ENCODE measurements at places on chromosomes 2 and 18.

DNA sequence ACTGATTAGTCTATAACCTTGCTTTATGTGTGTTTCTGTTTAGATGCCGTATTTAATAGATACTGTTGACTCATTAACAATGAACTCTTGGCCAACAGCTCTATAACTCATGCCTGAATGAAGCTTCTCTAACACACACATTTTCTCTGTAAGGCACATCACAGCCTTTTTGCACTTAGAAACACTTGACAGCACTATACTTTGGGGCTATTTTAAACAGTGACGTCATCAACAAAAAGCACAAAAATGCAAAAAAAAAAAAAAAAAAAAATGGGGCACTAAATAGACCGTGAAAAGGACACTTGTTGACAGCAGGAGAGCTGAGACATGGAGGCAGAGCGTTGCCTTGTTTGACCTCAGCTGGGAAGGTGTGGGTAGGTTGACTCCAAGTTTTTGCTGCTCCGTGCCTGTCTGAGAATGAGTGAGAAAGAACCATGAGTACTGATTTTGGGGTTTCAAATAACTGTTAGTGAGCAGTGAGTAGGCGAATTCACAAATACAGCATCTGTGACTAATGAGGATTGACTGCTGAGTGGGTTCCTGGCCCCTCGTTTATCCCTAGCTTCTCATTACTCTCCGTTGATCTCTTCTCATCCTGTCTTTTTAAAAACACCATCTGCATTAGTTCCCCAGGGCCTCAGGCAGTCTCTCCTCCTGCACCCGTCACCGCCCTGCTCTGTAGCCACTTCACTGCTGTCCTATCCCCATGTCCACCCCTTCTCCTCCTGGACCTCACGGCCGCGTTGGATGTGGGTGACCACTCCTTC lies 24.4 kb downstream of the SPP2 start:
- DNase-seq, result no peak

- DNase-seq, result no peak
Measured at GRCh38 chr18:58992301-58993231, 127.9 kb downstream of the ZNF532 start.

DNA sequence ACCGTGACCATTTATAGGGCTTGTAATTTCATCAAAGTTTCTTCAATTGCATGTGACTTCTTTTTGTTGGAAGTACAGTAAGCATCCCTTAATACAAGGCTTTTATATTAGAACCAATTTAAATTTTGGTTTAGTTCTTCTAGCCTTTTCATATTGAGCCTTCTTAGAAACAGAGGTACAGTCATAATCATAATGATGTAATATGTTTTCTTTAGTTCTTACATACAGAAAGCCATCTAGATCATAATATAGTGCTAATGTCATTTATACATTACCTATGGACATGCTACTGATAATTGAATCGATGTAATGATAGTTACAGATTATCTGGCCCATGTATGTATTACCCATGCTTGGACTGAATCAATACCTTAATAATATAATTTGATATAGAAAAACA lies 109.9 kb upstream of the OTX1 start:
- no peak for DNase-seq

- no peak for DNase-seq
Measured at GRCh38 chr18:49055754-49056172, 105.0 kb upstream of the SMAD7 start.

- no peak for DNase-seq
Measured at GRCh38 chr2:72972352-72973136, 55.2 kb downstream of the EMX1 start.

- DNase-seq, result no peak
Measured at GRCh38 chr2:217983276-217984233, 19.2 kb downstream of the TNS1 start.

DNA sequence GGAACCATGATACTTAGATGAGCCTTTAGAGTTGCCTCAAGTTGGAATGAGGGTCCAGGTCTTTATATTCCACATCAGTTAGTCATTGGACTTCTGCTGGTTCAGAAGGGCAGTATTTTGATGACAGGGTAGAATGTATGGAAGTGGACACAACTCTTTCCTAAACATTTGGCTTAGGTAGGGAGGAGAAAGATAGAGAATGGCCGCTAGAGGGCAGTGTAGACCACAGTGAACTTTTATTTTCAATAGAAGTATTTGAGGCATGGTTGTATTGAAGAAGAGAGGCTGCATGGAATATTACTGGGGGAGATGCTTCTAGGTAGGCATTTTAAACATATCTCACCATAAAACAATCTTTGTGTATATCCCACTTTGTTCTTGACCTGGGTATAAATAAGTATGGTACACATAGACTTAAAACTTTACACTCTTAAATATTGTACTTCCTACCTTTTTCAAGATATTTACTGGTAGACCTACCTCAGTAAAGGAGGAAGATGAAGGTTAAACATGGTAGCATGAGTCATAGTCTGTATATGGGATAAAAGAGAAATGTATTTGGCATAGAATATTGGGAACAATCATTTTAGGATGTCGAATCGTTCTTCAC lies 497.6 kb upstream of the FAM98A start:
- DNase-seq, result no peak

GRCh38 chr2:29224693-29225551 lies 109.7 kb downstream of the CLIP4 start:
- DNase-seq, result no peak

DNA sequence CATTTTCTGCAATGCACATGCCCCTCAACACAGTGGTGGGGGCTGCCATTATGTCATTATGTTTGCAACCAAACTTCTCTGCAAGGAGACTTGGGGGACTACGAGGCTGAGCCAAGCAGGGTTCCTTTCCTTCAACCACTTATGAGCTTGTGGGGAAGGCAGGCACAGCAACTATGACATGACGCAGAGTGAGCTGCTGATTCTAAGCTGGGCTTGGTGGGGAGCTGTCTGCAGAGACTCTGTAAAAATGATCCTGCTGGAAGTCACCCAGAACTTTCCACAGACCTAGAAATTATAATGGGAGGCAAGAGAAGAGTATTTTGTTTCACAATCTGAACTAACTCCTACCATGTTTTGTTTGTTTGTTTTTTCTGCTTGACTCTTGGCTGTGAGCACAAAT lies 55.6 kb downstream of the INPP5D start:
- DNase-seq, result no peak

DNA sequence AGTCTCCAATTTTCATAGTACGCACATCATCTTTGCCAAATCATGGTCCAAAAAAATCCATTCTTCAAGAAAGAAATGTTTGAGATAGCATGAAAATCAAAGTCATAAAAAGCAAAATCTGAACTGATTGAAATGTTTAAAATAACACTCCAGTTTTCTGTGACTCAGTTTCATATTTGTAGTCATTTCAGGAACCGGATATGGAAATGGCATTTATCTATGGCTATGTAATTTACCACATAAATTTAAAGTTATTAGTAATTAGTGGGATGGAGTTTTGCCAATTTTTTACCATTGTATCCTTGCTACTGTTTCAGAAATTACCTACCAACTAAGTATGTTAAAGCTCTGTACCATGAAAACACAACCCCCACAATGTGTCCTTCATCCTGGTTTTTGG lies 456.6 kb upstream of the ACVR2A start:
- DNase-seq, result no peak

GRCh38 chr2:106147665-106148064 lies 46.4 kb downstream of the UXS1 start:
- no peak for DNase-seq

GRCh38 chr18:12747530-12748315 lies 44.9 kb downstream of the PSMG2 start:
- DNase-seq, result no peak

- DNase-seq, result no peak
Measured at GRCh38 chr18:41798879-41799278, 156.2 kb upstream of the PIK3C3 start.

DNA sequence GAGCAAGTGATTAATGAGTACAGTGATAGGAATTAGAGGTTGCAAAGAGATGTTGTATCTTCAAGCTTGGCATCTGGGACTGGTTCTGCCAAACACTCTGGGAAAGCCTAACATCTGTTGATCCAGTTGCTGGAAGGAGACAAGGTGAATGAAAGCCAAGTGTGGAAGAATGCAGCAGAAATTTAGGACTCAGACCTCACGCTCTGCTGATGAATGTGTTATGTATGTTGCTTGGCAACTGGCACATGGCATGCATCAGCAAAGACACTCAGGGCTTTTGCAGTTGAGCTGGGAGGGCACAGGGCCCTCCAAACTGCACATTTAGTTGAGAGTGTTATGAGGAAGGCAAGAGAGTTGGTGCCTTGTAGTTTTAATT lies 105.5 kb downstream of the COLEC12 start:
- no peak for DNase-seq

DNA sequence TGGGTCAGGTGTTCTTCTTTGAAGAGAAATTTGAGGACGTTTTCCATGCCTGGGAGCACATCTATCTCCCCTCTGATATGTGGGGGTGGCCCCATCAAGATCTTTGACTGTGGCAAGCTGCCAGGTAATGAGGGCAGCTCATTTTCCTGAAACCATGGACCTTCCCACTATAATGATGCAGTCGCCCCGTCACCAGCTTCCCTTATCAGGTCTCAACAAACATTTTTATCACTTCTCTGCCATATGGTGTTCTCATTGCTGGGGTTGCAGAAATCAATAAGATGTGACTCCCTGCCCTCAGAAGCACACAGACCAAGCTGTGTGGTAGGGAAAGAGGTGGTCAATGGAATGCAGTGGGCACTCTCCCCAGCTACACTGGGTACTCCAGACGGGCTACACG lies 48.4 kb upstream of the B3GNT7 start:
- no peak for DNase-seq

DNA sequence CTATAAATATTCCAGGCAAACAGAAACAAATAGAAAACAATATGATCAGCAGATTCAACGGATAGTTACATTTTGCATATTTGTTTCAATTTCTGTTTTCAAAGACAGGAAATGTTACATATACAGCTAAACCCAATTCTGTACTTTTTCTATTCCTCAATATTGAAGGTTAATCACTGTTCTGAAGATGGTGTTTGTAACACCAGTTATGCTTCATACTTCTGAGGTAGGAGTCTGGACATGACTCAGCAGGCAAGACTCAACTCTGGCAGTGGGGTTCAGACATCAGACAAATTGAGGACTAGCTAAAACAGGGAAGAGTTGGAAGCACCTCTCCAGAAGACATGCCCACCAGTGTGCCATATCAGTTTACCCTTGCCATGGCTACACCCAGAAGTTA lies 16.6 kb downstream of the SERPINB13 start:
- no peak for DNase-seq

DNA sequence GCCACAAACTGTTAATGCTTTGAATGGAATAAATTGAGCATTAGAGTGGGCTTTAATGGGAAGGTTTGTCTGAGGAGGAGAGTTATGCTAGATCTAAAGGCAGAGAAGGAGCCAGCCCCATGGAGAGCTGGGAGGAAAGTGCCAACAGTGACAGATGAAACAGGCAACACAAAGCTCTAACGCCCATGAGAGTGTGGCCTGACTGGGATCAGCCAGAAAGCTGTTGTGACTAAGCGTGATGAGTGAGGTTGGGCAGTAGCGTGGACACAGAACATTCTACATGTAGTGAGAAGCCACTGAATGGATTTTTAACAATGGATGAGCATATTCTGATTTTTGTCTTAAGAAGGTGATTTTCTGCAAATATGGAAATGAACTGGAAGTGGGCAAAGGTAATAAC lies 185.3 kb upstream of the SIX2 start:
- DNase-seq, result no peak

DNA sequence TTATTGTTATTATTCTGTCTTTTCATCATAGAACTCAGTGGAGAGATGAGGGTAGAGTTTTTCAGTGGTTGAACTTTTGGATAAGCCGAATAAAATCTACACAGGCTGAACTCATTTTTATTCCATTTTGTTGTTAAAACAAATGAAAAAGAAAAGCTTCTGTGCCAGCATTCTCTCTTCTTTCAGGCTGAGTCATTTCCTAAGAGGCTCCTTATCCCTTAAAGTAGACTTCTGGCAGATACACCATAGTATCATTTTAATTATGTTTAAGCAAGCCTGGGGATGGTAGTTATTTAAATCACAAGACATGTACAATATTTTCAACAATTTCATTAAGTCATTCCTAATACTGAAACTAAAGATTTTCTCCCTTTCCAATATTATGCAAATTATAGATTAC lies 1364.0 kb upstream of the NRXN1 start:
- no peak for DNase-seq

DNA sequence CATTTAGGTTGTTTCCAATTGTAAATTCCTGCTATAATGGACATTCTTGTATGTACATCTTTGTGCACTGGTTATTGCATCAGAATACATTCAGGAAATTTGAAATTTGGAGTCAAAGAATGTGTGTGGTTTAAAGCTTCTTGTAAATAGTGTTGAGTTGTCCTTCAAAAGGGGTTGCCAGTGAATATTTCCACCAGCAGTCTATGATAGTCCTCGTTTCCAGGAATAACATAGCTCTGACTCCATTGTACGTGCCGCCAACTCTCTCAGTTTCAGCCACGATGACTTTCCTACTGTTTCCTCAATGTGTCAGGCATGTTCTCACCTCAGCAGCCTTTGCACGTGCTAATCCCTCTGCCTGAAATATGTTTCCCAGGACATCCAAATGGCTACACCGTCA lies 10.9 kb upstream of the HS6ST1 start:
- DNase-seq, result no peak

DNA sequence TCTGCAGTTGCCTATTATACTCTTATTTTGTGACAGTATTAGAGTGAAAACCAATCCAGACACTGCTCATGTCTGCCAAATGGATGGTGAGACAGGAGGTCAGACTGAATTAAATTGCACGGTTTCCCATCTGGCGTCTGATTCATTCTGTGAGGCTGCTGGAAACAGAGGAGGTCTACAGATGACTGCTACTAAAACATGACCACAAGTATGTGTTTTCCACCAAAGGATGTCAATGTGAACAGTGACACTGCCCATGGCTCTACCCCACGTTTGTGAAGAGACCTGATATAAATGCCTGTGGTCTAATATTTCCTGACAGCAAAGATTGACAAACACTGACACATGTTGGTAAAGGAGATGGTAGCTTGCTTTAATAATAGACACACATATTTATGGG lies 104.3 kb upstream of the ST6GAL2 start:
- DNase-seq, result no peak

DNA sequence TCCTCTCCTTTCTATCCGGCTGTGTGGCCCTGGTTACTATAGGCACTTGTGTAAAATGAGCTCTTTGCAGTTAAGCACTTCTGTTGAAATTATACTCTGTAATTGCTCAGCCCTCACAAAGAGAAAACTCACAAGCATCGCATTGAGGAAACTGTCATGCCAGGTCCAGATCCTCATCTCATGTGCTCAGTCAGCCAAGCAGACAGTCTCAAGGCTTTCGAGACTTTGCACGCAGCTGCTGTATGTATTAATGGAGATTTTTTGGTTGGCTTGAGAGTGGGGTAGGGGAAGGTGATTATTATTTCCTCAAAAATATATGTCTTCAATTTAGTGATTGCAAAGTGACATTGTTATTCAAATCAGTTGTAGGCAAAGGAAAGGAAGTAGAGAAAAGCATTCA lies 33.0 kb upstream of the PHLPP1 start:
- DNase-seq, result no peak

DNA sequence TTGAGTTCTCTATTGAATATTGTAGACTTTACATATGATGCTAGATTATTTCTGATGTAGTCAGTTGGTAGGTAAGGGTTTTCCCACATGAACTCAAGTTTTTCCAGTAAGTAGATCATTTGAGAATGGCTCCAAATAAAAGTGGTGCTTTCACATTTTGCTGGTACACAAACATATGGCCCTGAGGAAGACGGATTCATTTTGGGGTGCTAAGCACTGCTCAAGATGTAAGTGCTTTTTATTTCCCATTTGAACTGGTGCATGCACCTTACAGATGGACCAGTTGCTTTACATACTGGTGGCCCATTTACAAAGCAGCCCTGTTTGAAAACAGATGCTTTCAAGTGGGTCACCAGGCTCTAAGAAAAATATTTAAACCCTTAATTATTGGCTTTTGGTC lies 266.7 kb downstream of the MEIS1 start:
- no peak for DNase-seq

- DNase-seq, result no peak
Measured at GRCh38 chr2:120272763-120273481, 20.3 kb downstream of the RALB start.
